GM23338 (cell line): ENCODE measurements at places on chromosomes 16 and 17. TPM values are rescaled to one million over a fixed set of nuclear protein-coding genes. Genes with fewer than 3 reads are reported as not detected.
A peak's percentile ranks its signal among the peaks of the same experiment; 100 is the strongest.

- DNase-seq, result peak; percentile 62
These were observed 541 bp downstream of the VKORC1 start for GRCh38 chr16:31094088-31094423.

MMP25 gene
- 6.1 and 7.7 TPM in 2 replicates for polyA plus RNA-seq

DNA sequence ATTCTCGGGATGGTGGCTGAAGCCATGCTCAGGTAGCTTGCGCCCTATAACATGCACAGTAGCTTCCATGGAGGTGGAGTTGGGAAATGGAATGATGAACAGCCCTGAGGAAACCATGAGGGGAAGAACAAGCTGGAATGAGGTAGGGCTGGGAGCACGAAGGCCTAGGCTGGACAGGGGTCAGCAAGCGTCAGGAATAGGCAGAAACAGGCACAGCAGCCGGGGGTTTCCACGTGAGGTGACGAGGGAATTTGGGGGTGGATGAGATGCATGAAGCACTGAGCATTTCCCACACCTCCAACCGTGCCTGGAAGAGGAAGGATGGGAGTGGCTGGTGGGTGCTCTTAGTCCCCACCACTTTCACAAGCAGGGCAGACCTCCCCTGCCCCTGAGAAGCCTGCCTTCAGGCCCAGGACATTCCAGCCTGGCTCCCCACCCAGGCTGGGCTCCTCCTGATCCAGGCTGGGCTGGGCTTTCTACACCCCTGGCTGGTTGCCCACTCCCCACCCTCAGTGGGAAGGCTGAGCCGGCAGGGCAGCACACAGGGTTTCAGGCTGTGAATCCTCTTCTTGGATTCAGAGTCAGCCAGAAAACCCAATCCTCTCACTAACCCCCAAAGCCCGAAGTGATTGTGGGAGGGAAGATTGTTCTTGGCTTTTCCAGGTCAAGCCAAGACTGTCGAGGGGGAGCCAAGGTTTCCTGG is 21.9 kb downstream of the PLEKHG4 start:
- no peak for DNase-seq

DNA sequence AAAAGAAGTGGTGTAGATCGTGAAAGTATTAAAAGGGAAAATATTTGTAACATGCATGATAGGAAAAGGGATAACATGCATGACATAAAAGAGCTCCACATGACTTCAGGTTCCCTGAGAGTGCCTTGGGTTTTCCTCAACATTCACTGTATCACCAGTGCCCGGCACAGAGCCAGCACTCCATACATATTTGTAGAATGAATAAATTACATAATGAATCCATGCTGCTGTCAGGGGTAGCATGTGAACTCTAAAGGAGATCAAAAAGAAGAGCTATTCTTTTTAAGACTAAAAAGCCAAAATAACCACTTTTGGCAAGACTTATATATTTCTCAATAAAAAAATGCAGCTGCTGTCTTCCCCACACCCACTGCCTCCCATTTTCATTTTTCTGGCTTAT is 2.7 kb upstream of the ZNF594 start:
- no peak for DNase-seq

DNA sequence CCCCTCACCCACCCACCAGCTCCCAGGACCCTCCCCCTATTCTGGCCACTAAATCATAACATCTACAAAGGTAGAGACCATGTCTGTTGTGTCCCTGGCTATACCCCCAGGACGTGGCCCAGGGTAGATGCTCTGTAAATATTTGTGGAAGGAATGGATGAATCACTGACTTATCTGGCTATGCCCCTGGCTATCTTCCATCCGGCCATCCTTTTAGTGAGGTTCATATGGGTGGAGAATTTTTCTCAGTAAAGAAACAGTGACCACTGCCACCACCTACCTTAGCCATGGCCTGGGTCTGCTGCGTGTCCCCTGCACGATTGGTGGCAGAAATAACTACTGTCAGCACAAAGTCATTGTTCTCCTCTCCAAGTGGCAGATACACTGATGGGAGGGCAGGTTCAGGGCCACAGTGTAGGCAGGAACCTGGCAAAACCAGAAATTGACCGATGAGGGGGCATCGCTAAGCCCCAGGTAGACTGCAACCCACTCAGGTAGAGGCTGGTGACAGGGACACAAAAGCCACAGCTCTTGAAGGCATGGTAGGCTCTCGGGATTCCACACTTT is 63.1 kb upstream of the BCO1 start:
- DNase-seq, result no peak

TPPP3 gene
- 0.26 and 1.3 TPM in 2 replicates for polyA plus RNA-seq

GRCh38 chr16:49822649-49823370 is 33.1 kb downstream of the ZNF423 start:
- DNase-seq, result no peak

DNA sequence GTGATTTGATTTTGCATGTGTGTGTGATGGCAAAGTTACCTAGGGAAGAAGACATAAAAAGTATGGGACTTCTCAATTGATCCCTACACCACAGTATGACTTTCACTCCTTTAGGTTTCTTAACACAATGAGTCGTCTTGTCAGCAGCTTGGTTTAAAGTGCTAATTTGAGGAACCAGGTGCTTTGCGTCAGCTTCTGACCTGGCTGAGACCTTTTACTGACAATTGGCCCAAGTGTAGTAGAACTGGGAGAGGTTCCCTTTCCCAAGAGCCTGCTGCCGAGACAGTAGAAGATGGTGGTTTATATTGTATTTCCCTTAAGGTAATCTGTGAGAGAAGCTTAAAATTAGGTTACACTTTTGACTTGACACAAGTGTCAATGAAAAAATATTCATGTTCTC is 54.9 kb downstream of the LDHD start:
- no peak for DNase-seq

- no peak for DNase-seq
These were observed 35.7 kb upstream of the MED9 start for GRCh38 chr17:17440938-17441675.

KRT9 gene
- not detected in 2 replicates for polyA plus RNA-seq

SRR gene
- 2.7 and 2.8 TPM in 2 replicates for polyA plus RNA-seq

- DNase-seq, result no peak
These were observed 23.9 kb downstream of the ACLY start for GRCh38 chr17:41894791-41895331.

DNA sequence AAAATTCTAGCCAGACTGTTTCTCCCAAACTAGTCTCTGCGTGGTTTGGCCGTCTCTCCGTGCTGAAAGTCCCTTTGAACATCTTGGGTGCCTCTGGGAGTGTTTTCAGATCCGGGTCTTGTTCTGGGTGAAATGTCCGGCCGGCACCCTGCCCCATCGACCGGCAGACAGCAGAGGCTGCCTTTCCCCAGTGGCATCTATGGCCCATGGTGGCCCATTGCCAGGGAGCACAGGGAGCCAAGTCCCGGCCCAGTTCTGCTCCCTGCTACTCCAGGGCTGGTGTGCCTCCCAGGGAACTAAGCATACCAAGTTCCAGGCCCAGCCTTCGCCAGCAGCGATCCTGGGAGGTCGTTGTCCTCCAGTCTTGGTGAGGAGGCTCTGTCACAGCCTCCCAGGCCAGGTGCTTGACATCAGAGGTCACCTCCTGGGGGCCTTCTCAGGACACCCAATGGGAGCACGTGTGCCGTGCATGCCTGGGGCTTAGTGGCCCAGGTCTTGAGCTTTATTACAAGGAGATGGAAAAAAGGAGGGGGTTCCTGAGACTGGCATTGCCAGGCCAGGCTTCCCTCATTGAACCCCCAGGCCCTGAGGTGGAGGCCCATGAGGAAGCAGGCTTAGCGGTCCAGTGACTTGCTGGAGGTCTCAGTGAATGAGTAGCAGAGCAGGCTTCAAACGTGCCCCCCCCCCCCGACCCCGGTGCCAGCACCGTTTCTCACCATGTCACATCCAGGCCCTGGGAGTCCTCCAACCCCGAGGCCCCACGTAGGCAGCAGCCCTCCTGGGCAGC is 54.0 kb downstream of the PGS1 start:
- DNase-seq, result no peak

- no peak for DNase-seq
These were observed 8.0 kb downstream of the CFAP20 start for GRCh38 chr16:58121132-58121531.

DNA sequence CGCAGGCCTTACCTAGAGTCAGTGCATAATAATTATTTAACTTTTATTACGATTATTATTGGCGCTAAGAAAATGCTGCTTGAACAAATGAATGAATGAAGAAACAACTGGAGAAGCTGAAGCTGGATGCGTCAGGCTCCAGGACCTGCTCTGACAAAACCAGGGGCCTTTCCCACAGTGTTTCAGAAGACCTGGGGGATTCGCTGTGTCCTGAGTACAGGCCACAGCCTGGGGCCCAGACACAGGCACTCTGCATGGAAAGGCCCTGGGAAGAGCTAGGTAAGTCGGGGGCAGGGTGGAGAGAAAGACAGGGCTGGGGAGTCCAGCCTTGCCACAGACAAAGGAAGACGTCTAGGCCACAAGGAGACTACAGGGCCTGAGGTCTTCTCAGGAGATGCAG is 226.1 kb downstream of the ZNF423 start:
- no peak for DNase-seq

DNA sequence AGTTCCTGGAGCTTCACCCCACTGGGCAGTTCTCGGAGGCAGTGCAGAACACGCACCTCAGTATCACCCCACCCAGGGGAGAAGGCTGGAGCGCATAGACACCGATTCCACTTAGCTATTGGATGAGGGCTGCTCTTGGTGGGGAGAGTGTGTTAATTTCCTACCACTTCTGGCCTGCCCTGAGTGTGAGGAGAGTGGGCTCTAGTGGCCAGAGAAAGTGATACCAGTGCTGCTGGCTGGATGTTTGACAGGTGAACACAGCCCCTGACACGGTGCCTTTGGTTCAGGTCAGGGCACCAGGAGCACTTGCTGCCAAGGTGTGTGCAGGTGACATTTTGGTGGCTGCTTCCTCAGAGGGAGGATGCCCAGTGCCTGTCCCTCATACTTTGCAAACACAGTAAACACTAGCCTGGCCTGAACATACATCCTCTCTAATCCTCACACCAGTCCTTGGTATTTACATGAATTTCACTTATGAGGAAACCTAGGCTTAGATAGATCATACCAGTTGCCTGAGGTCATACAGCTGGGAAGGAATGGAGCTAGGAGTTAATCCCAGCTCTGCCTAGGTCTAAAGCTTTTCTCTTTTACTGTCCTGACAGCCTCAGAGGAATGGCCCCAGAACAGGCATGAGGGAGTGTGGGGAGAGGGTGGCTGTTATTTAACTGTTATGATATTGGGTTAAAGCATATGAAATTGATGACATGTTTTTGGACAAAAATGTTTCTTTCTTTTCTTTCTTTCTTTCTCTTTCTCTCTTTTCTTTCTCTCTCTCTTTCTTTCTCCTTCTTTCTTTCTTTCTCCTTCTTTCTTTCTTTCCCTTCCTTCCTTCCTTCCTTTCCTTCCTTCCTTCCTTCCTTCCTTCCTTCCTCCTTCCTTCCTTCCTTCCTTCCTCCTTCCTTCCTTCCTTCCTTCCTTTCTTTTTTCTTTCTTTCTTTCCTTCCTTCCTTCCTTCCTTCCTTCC is 21.0 kb upstream of the ITGAX start:
- peak; percentile 71 for DNase-seq

DNA sequence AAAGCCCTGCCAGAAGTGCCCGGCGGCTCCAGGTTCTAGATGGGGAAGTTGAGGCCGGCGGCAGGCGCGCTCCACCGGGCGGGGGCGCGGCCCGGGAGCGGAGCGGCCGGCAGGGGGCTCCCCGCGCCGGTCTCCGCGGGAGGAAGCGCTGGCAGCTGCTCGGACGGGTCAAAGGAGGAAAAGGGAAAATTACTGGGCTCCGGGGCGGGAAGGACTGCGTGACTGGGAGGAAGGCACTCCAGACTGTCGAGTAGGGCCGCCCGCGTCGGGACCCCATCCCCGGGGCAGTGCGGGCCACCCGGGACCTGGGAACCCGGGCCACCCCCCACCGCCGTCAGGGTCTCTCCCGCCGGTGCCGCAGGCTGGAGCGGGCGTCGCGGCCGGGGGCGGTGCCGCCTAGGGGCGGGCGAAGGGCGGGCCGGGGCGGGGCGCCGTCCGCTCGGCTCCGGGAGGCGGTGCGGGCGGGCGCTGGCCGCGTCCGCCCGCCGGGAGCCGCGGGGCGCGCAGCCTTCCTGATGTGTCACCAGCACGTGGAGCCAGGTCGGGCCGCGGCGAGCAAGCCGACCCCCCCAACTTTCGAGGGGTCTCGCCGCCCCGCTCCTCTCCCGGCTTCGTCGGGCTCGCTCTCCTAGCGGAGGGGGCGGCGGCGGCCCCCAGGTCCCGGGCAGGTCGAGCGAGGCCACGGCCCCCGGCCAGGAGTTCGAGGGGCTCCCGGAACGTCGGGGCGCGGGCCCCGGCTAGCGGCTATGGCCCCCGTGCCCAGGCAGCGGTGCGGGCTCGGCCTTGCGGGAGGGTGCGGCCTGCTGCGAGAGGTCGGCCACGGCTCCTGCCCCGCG is 167.5 kb downstream of the RAB11FIP4 start:
- DNase-seq, result peak; percentile 82

DNA sequence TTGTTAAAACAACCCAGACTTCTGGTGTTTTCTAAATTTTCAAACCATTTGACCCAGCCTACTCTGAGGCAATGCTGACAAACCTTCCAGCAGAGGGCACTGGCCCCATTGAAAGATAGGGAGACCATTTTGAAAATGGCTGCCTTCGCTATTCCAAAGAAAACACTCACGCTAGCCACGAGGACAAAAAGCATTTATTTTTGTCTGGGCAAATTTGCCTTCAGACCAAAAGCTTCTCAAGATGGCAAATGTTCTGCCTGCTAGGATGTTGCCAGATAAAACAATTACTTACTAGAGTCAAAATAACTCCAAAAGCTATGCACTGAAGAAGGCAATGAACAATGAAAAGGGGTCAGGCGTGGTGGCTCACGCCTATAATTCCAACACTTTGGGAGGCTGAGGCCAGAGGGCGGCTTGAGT is 296.7 kb upstream of the IRX5 start:
- peak; percentile 85 for DNase-seq

- no peak for DNase-seq
These were observed 33.7 kb upstream of the ALDH3A1 start for GRCh38 chr17:19781488-19782458.

DNA sequence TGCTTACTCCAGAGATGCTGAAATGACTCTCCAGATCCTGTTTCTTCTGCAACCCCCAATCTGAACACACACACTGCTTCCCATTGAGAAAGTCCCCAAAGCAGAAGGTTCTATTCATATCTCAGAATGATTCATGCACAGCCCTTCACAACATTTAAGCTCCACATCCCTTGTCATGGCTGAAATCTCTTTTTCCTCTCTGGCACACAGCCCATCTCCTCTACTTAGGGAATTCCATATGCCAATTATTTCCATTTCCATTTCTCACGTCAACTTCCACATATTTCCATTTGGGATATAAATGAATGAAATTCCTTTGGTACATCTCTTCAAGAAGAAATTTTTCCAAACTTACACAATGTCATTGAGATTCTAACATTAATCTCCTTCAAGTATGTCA is 119.6 kb downstream of the CDH11 start:
- DNase-seq, result no peak

- peak; percentile 68 for DNase-seq
These were observed 424.1 kb downstream of the CA10 start for GRCh38 chr17:51734462-51734861.

TMIGD1 gene
- not detected in 2 replicates for polyA plus RNA-seq

- peak; percentile 70 for DNase-seq
These were observed 21.3 kb downstream of the OTOA start for GRCh38 chr16:21685034-21685455.

CTRB2 gene
- polyA plus RNA-seq, result not detected in 2 replicates
